ENCODE measurements at places on chromosomes 5 and 9.

GRCh38 chr5:137201876-137202275, 297.2 kb downstream of the SPOCK1 start:
- DNase-seq = no peak

DNA sequence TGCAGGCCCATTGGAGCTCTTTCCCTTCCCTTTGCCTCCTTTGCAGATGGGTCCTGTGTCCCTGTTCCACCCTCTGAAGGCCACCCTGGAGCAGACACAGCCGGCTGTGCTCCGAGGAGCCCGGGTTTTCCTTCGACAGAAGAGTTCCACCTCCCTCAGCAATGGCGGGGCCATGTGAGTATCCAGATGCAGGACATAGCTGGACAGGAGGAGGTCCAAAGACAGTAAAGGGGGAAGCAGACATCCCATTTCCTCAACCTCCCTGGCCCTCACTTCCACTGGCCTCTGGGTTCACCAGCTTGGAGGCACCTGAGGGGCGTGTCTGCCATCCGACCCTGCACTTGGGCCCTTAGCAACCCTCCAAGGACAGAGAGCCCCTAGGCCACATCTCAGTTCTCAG, 237.9 kb downstream of the CACNA1B start:
- DNase-seq = no peak

GRCh38 chr9:93566408-93567270, 9.7 kb upstream of the PHF2 start:
- peak; percentile 97 for DNase-seq

GRCh38 chr9:34983209-34983608, 6.3 kb upstream of the DNAJB5 start:
- DNase-seq = no peak

- DNase-seq = no peak
Observed at GRCh38 chr9:2568689-2569088, 52.9 kb upstream of the VLDLR start.

DNA sequence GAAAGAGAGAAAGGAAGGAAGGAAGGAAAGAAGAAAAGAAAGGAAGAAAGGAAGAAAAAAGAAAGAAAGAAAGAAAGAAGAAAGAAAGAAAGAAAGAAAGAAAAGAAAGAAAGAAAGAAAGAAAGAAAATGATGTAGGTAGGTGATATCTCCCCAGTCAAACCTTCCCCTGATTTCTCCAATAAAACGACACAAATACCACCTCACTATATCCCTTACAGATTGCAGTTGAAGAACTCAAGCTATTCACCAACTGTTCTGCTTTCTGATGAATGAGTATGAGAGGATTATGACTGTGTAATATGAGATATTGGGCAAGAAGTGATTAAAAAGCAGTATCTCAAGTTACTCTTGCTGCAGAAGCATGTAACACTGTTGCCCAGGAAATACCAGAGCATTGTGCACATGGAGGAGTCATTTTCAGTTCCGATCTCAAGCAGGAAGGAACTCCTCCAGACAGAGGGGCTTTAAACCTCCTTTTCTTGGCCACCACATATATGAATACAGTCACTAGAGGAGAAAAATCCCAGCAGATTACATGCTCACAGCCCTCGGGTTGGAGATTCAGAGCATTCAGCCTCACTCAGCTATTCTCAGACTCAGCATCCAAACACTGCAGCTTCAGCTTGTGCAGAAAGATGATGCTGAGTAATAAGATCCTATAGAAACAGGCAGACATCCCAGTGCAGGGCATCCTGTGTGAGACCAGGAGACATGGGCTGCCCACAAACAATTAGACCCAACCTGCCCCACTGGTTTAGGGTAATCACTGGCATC, 61.4 kb downstream of the UGCG start:
- DNase-seq = peak; percentile 53

GRCh38 chr5:119397518-119398380, 41.9 kb downstream of the TNFAIP8 start:
- no peak for DNase-seq

GRCh38 chr5:63916786-63917185, 45.5 kb downstream of the HTR1A start:
- no peak for DNase-seq

- DNase-seq = peak; percentile 65
Observed at GRCh38 chr9:93302586-93303257, 118.8 kb downstream of the WNK2 start.

DNA sequence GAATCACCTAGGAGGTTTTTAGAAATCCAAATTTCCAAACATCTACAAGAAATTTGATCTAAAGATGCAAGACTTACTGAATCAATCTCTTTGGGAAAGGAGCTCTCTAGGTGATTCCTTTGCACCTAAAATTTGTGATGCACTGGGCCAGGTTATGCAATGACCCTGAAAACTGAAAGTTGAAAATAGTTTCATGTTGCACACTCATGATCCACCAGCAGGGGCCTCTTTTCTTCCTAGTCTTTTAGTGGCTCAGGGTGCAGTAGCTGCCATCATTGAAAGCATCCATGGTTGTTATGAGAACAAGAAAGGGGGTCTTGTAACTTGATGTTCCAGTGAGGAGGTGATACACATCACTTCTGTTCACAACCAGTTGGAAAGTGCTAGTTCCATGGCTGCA, 486.8 kb downstream of the PSAT1 start:
- DNase-seq = no peak

GRCh38 chr5:112196584-112196983, 222.5 kb downstream of the EPB41L4A start:
- DNase-seq = no peak

GRCh38 chr5:151126199-151126645, 31.4 kb downstream of the ANXA6 start:
- peak; percentile 18 for DNase-seq

DNA sequence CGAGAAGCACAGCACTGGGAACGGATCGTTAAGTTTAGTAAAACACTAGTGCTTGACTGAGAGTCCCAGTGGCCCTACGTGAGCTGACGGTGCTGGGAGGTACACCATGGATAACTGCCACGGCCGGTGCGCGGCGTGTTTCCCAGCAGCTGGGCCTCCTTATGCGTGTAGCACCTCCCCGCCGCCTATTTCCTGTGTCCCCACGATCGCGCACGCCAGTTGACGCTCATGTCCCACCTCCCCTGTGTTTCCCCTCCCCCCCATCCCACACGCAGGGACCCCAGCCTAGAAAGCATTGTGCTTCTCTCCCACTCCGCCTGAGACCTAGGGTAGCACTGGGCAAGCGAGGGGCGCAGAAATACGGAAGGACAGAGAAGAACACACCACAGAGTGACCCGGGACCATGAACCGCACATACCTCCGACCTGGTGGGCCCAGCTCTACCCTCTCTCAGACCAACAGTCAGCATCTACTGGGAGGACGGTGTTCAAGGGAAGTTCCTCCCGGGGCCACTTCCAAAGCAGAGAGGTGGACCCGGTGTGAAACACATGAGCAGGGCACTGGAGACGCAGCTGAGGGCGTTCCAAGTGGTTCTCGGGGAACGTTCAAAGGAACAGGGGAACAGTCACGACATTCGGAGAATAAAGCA, 45.6 kb downstream of the DBH start:
- no peak for DNase-seq

DNA sequence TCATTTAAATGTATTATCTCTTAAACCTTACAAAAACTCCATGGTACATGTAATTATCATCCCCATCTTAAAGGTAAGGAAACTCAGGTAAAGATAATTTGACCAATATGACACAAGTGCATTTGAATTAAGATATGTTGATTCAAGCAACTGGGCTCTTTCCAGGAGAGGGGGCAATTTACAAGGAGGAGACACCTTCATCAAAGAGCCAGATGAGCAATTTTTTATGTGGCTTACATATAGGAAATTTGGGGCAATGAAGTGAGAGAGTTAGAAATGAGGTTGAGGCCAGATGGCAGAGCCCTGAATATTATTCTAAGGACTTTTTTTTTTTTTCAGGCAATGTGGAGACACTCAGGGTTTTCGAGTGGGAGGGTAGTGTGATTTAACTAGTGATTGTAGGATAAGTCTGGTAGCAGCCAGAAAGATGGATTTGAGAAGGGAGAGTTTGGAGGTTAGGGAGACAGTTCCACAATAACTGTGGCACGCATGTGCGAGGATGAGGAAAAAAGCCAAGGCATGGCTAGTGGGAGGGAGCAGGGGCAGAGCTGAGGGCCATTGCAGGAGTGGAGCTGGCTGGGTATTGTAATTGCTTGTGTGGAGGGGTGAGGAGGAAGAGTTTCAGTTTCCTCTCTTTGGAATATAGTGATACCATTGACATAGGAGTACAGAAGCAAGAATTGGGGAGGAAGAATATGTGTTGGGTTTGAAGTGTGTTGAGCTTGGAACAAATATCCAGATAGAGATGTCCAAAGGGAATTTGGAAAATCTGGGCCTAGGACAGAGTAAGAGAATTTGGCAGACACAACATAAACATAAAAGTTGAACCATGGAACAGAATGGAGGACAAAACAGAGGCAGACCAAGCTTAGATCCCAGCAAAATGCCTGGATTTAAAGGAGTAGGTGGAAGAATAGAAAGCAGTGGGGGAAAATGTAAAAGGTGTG, 72.0 kb downstream of the ACTBL2 start:
- no peak for DNase-seq

GRCh38 chr5:181232593-181232992, 9.5 kb downstream of the TRIM41 start:
- no peak for DNase-seq

- no peak for DNase-seq
Observed at GRCh38 chr9:127887792-127888191, 10.3 kb upstream of the AK1 start.

DNA sequence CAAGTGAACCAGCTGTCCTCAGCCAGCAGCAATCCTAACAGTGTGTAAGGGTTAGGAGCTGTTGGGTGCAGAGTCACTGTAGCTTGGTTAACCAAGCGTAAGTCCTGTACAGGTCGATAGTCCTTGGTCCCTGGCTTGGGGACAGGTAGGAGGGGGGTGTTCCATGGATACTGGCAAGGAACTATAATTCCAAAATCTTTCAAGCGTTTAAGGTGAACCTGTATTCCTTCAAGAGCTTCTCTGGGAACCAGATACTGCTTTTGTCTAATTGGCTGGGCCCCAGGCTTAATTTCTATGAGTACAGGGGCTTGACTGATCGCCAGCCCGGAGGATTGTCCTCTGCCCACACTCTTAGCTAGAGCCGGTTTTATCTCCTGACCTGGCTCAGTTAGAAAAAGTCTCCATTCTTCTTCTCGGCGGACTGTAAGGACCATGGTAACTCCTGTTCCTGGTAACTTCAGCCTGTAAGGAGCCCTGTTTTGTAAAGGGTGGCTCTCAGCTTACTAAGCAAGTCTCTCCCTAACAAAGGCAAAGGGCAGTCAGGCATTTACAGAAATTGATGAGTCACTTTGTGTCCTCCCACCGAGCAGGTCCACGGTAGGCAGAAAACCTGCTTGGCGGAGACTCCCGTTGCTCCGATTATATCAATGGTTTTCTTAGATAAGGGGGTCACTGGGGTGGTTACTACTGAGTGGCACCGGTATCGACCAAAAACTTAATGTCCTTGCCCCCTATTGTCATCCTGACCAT, 6.0 kb upstream of the ZNF354C start:
- no peak for DNase-seq
